Mesenteric fat pad (tissue), 1 donor: ENCODE measurements at places on chromosomes 7 and 10.

- no peak for DNase-seq
Measured at GRCh38 chr10:60291344-60291930, 98.2 kb downstream of the ANK3 start.

DNA sequence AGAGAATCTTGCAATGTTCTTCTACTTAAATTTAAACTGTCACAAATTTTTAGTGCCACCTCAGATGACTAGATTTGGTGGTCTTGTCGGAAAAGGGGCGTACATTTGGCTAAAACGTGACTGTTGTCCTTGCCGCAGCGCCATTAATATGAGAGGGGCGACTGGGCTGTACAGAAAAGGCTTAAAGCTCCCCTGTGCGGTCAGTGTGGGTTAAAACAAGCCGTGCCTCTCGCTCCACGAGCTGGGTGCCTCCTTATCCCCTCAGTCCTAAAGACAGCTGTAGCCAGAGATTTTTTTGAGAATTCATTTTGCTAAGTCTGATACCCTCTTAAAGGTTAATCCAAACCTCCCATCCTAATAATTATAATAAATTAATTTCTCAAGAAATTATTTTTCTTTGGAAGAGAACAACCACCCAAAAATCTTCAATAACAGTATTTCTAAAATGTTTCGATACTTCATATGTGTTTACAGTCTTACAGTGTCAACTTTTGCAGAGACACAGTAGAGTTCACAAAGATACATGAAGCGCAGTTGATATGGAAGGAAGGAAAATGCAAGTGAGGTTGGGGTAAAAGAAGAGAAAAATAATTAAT, 68.6 kb downstream of the C7orf25 start:
- no peak for DNase-seq

- no peak for DNase-seq
Measured at GRCh38 chr7:30814700-30815387, 43.6 kb downstream of the MINDY4 start.

DNA sequence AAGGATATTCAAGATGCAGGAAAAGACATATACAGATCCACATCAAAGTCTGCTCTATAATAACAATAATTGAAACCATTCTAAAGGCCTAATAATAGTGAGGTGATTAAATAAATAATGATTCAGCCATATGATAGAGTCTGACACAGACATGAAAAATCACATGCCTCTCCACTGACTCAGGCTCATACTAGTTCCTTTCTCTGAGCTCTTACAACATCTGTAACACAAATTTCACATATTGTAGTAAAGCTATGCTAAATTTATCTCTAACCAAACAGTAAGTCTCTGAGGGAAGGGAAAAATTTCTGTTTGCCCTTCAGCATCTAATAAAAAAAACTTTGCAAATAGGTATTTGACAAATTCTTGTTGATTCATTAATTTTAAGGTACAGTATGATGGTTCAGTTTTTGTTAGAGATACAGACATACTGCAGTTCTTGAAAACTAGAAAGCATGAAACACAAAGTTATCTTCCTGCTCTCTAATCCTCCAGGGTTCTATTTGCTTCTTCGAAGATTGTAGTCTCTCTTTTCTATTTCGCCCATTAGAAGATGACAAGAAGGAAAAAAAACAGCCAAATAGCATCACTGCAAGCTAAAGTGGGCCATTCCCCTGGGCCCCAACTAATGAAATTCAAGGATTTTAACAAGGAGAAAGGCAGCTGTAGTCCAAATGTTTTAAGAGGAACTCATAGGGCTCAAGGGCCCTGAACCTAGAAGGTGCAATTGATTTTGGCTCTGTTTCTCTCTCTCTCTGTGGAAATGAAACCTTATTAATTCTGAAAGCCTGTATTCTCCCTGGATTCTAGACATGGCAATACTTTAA, 53.9 kb downstream of the CUBN start:
- DNase-seq = no peak

DNA sequence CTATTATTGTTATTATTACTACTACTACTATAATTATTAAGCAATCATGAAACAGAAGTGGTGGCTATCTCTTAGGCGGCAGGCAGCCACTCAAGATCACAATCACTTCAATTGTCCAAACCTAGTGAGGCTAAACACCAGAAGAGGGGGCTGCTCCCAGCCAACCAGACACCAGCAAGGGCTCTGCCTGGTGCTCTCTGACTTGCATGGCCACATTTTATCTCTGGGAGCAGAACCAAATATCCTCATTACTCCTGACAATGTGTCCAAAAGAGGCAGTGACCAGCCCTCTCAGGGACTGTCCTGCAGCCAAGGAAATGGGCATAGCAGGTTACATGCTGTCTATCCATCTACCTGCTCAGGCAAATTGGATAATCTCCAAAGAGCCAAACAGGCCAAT, 187.4 kb upstream of the PDE1C start:
- DNase-seq = no peak

DNA sequence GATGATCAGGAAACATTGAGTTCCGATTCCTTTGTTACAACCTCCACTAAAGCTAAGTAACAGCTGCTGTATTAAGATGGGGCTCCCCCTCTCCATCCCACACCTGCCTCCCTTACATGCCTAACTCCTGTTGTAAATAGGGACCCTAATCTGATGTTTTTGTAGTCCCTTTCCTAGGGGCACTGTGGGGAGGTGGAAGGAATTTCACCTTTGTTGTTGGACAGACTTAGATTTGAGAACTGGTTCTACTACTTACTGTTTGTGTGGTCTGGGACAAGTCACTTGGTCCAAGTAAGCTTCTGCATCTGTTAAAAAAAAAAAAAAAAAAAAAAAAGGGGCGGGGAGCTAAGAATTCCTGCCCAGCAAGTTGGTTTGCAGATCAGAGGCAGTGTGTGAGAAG, 42.6 kb downstream of the KIAA1217 start:
- DNase-seq = no peak

DNA sequence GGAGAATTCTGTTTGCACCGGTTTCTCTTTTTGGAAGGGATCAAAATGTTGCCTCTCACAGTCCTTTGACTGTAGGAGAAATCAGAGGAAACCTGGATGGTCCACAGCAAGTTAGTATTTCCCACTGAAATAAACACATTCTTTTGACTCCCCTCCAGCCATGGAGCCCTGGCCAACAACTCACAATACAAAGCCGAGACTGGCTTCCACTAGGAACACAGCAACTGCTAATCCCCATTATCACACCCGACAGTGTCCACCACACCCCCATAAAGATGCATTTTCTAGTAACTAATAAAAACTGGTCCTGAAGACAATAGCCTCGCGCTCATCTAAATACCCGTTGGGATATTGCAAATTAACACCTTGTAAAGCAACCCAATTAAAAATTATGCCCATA, 798 bp upstream of the MACROH2A2 start:
- DNase-seq = no peak

- no peak for DNase-seq
Measured at GRCh38 chr10:27695088-27695487, 50.5 kb downstream of the MKX start.

DNA sequence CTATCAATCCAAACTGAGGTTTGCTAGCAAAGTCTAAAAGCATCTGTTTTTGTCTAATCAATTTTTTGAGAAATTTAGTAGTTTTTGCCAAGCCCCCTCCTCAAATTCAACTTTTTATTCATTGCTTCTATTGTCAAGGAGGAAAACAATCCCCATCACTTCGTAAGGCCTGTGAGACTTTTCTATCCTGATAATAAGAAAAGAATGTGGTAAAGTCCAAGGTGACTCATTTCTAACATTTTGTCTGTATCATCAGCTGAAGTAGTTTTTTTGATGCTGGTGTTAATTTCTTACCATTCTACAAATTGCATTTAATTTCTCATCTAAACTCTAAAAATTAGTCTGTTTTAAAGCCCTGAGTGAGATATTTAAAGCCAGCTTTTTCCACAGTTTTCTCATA, 11.7 kb downstream of the ANK3 start:
- DNase-seq = no peak

- DNase-seq = no peak
Measured at GRCh38 chr7:134024739-134025138, 102.4 kb upstream of the LRGUK start.

DNA sequence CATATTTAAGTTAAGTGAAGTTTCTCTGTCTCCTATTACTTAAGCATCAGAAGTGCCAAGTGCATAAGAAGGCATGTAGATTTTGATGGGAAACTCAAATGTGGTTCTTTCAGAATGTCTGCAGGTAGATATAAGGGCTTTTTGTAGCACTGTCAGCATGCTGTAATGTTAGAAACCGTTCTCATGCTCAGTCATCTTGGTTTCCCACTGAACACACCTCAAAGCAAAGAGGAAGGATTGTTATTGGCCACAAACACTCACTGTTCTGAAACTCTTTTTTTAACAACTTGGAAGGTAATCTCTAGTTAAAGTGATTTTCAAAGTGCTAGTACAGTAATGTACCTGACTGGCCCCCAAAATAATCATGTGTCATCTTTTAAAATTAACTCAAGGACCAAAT, 126.0 kb downstream of the AASS start:
- DNase-seq = no peak

- peak; percentile 78 for DNase-seq
Measured at GRCh38 chr10:570628-571163, 118.8 kb downstream of the DIP2C start.

GRCh38 chr10:78634389-78634815, 434.4 kb upstream of the ZMIZ1 start:
- DNase-seq = no peak

DNA sequence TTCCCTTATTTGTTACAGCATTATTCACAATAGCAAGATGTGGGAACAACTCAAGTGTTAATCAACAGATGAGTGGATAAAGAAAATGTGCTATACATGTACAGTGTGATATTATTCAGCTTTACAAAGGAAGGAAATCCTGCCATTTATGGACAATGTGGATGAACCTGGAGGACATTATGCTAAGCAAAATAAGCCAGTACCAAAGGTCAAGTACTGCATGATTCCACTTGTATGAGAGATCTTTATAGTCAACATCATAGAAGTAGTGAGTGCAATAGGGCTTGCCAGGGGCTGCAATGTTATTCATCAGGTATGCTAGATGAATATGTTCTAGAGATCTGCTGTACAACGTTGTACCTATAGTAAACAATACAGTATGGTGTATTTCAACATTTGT, 138.5 kb upstream of the AGR3 start:
- no peak for DNase-seq

GRCh38 chr7:31084226-31084625, 32.1 kb downstream of the ADCYAP1R1 start:
- DNase-seq = no peak

DNA sequence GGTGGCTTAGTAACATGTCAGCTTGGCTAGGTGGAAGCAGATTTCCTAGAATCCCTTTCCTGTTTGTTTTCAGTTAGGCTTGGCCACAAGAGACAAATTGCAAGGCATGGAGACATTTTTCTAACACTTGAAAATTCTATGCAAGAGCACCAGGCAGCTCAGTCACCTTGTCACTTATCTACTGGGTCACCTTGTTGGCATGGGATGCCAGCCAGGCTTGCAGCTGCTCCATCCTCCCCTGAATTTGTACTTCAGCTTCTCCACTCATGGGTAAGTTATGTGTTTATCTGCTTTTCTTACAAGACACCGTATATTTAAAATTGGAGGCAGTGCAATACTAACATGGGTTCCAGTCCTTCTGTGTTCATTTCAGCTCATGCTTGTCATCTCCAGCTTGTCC, 40.2 kb upstream of the CCSER2 start:
- DNase-seq = no peak

GRCh38 chr10:119625570-119626280, 25.5 kb upstream of the BAG3 start:
- DNase-seq = no peak

DNA sequence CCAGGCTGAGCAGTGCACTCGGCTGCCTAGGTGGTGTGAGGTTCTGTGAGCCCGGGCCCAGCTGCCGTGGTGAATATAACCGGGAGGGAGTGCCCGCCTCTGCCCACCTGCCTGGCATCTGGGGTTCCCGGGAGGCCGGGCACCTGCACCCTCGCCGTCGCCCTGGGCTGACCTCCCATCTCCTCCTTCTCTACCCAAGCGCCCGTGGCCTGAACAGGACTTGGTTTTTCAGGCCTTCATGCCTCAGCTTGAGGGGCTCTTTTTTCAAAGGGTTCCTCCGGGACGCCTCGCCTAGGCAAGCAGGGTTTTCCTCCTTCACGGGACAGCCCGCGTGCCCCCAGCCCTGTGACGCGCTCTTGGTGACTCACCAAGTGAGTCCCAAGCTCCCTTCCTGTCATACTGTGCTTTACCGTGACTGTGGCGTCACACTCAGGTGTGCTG, 9.9 kb downstream of the INPP5A start:
- no peak for DNase-seq

GRCh38 chr7:105745681-105746330, 130.6 kb downstream of the ATXN7L1 start:
- DNase-seq = no peak

GRCh38 chr7:29479301-29480200, 84.1 kb upstream of the PRR15 start:
- no peak for DNase-seq

- DNase-seq = no peak
Measured at GRCh38 chr7:47973739-47974138, 5.7 kb downstream of the HUS1 start.

DNA sequence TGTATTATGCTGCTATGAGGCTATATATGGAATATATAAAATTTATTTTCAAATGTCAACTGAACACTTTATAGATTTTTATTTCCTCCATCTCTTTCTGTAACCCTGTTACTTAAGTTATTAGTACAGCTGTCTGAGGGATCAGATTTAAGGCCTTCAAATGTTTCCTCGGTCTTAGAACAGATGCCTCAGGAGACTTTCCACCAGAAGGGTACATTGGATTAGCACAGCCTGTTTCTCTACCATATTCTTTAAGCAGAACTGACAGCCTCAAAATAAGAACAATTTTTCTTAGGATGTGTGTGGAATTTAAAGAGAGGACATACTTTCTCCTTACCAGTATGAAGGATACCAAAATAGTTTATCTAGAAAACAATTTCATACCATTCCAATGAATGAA, 53.0 kb upstream of the HGF start:
- DNase-seq = no peak

DNA sequence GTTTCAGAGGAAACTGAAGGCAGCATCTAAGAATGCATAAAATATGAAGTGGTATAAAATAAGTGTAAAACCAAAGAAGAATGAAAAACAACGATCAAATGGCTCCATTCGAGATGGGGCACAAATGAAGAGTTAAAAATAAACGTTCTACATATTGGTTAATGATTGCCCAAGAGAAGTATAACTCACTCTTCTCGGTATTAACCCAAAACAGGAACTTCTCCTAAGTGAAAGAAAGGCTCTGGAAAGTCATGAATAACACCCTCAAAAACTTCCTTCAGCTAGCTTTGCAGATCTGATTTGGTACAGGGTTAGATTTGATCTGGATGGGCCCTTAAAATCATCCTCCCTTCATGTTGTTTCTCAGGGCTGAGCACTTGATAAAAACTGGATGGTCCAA, 94.3 kb upstream of the ADO start:
- no peak for DNase-seq

- DNase-seq = no peak
Measured at GRCh38 chr10:2953495-2953894, 113.9 kb upstream of the PFKP start.
